BE2C (cell line): ENCODE measurements at places on chromosomes 11 and 22.

- no peak for DNase-seq
Measured at GRCh38 chr22:30927806-30928205, 40.8 kb downstream of the MORC2 start.

DNA sequence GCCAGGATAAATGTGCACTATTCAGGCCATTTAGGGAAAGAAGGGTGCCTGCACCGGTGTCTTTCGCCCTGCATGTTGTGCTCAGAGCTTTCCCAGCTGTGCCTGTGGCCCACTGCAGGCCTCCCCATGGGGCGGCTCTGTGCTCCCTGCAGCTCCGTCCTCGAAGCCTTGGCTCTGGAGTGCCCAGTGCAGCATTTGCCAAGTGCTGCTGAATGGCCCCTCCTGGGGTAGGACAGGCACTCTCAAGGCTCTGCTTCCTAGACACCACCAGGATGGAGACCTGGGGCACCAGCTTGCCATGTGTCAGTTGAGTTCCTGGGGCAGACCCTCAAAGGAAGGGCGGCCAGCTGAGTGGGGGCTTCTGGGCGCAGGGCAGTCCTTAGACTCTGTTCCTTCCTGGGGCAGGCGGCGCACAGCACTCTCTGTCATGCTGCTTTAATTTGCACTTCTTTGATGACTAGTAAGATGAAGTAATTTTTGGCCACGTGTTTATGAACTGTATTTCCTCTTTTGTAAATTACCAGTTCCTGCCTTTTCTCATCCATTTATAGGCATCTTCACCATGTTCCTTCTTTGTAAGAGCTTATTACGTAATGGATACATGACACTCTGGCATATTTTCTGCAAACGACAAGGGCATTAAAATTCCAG lies 32.1 kb upstream of the GNB1L start:
- DNase-seq, result peak; percentile 3

GRCh38 chr11:8186429-8186828 lies 17.6 kb upstream of the RIC3 start:
- no peak for DNase-seq

DNA sequence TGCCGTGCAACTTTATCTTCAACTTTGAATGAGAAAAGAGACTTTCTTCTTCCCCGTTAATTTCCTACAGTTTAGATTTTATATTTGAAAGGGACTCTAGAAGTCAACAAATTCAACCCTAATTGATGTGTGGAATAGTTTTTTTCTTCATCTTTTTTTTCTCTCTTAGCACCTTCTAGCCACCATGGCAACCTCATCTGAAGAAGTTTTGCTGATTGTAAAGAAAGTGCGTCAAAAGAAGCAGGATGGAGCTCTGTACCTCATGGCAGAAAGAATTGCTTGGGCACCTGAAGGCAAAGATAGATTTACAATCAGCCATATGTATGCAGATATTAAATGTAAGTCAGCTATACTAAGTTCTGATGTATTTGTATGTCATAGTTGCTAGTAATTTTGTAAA lies 10.5 kb downstream of the GTF2H1 start:
- no peak for DNase-seq

DNA sequence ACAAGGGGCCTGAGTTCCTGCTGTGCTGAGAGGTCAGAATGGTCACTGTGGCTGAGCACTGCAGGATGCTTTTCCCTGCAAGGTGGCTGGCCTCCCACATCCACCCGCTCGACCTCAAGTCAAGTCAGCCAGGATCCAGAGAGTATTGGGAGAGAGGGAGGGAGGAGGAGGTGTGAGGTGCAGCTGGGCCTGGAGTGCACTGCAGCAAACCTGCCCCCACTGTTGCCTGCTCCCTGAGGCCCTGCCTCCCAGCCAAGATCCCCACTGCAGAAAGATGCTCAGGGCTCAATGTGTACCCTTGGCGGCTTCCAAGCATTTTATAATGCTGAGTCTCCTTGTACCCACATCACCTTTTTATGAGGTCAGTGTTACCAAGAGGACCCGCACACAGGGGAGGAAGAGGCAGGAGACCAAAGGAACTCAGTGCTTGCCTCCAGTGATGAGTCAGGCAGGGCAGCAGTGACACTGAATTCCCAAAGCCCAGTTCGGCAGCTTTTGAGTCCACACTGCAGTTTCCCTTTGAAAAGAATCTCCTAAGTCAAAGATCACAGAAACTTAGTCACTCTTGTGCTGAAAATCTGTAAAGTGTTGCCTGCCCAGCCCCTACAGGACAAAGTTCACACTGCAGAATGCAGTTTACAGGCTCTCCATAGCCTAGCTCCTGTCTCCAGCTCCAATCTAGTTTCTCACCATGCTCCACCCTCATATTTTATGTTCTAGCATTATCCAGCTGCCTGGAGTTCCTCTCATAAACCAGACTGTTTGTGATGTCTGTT lies 3.1 kb downstream of the ENDOD1 start:
- peak; percentile 26 for DNase-seq

DNA sequence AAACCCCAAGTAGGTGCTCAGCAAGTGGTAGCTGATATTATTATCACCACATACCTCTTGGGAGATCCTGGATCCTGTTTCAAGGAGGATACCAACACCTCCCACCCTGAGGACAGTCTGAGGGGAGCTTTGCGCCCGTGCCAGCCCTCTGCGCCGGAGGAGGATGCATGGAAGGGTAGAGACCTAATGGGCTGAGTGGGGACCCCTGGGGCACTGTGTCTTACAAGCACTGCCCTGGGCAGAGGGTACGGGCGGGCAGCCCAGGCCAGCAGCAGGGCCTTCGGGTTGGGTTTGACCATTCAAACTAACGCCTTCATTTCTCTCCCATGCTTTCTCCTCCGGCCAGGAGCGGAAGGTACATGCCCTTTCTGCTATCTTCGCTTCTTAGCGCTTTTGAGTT lies 26.3 kb downstream of the MYBPC3 start:
- no peak for DNase-seq

DNA sequence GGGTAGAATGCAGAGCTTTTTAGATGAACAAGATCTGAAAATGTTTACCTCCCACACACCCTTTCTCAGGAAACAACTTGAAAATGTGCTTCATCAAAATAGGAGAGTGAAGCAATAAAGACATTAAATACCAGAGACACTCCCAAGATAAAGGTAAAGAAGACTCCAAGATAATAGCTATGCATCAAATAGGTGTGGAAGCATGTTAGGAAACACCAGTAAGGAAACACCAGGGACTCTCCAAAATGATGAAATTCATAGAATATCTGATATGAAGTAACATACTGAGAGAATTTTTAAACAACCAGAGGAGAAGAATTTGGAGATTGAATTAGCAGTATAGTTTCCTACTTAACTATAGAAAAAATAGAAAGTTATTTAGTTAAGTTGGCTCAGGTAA lies 57.0 kb downstream of the OR10A6 start:
- DNase-seq, result no peak

- DNase-seq, result no peak
Measured at GRCh38 chr11:101061606-101062005, 68.0 kb downstream of the PGR start.

DNA sequence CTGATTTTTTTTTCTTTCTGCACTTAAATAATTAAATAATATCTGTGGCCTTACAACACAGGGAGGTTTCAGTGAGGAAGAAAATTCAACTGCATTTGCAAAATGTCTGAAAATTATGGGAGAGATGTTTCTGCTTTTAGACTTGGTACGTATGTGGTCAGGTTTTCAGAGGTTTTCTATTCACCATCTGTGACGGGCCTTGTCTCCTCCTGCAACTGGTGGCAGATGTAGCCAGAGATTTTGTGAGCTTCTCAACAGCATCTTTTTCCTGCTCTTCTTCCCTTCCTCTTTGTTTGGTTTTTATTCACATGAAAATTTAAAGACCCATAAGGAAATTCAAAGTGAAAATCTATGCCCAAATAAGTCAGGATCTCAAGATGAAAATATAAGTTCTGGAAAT lies 38.3 kb downstream of the ZBTB16 start:
- DNase-seq, result no peak

DNA sequence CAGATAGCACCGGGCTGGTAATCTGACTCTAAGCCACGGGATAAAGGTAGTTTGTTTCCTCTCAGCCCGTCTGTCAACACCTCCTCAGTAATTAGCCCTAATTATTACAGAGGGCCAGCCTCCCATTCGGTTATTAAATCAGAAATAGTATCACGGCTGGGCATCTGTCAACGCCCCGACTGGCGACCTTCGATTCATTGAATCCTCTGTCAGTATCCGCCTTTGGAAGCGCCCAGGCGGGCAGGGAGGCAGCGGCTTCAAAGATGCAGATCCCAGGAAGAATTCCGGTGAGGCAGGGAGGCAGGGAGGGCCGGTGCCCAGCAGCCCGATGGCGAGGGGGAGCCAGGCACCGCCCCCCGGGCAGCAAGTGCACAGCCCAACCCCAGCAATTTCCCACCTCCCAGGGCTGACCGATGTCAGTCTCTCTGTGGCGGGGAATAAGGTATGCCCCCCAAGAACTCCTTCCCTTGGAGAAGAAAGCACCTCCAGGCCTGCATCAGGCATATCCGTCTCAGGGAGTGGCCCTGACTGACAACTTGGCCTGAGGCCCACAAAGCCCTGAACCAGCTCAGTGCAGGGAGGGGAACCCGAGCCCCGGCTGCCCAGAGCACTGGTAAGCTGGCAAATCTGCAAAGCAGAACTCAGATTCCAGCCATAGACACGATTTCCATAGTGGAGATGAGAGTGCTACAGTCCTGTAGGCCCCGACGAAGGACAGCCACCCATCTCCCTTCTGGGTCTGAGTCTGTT lies 11.4 kb downstream of the GNB1L start:
- DNase-seq, result no peak

- no peak for DNase-seq
Measured at GRCh38 chr22:25395915-25396314, 168.6 kb upstream of the GRK3 start.

- DNase-seq, result no peak
Measured at GRCh38 chr22:20625270-20625669, 117.9 kb downstream of the MED15 start.

GRCh38 chr11:19853016-19853415 lies 140.4 kb downstream of the NAV2 start:
- no peak for DNase-seq

DNA sequence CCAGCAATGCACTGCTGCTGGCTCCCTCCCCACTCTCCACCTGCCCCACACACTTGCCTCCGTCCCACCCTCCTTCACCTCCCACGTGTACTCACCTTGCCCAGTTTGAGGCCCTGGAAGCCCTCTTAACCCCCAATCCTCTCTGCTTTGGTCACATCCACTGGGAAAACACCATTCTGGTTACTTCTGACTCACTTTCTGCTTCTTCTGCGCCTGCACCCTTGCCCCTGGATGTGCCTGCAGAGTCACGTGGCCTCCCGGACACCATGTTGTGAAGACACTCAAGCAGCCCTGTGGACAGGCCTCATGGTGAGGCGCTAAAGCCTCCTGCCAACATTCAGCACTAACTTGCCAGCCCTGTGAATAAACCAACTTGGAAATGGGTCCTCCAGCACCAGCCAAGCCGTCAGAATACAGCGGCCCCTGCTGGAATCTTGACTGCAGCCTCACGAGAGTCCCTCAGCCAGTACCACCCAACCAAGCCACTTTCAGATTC lies 2.6 kb upstream of the NAALADL1 start:
- DNase-seq, result no peak

- DNase-seq, result peak; percentile 11
Measured at GRCh38 chr22:44398856-44399837, 86.4 kb upstream of the SHISAL1 start.

DNA sequence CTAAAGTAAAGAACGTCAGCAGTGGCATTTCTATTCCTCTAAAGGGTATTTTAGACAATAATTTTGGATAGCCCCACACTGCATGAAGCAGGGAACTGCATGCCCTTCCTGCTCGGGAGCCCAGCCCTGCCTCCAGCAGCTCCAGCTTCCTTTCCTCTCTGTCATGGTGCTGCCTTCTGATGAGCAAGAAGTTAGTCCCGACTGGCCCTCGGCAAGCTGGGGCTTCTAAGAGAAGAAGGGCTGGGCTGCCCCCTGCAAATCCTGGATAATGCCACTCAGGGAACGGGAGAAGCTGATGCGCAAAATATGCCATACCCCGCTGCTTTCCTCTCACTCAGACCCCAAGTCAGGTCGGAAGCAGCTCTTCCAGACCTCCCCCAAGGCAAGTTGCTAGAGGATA lies 296.4 kb downstream of the ETS1 start:
- no peak for DNase-seq

DNA sequence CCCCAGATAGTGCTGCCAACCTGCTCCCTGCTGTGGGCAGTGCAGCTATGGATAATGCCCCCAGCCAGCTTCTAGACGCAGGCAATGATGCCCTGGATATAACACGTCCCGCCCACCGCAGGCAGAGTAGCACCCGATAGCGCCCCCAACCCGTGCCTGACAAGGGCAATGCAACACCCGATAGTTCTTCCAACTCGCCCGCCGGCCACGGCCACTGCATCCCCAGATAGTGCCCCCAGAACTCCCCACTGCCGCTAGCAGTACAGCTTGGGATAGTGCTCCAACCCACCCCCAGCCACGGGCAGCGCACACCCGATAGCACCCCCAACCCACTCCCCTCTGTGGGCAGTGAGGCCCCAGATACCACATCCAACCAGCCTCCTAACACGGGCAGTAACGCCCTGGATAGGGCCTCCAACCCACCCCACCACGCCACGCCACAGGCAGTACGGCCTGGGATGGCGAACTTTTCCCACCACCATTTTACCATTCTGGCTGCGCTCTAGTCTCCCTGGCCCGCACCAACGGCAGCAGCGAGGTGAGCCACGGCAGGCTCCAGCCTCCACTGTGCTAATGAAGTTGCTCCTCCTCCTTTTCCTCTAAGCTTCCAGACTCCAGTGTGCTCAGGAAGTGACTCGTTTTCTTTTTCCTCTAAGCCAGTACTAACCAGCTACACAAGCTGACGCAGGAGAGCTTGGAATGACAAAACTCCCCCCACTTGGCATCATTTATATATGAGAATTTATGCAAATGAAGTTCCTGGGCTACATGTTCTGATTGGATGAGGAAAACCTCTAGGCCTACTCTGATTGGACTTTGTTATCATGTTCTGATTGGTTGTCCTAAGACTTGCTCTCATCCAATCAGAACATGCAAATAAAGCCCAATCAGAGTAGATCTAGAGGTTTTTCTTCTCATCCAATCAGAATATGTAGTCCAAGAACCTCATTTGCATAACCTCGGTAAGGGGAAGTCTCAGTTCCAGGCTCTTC lies 3.0 kb upstream of the RFPL3 start:
- DNase-seq, result no peak

GRCh38 chr22:31578171-31578570 lies 81.8 kb downstream of the SFI1 start:
- no peak for DNase-seq

DNA sequence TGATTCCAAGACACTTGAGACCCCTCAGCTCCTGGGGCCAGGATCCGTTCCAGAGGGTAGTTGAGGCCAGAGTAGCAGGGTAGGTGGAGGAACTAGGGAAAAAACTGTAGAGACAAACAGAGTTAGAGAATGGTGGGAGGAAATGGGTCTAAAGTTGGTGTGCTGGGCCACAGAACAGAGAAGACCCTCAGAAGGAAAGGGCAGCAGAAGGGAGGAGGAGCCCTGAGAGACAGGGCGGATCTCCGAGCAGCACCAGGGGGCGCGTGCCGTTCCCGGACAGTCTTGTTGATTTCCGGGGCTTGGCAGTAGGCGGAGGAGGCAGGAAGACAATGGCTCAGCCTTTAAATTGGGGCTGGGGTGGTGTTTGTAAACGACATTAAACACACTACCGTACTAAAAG lies 2.4 kb upstream of the CECR2 start:
- peak; percentile 47 for DNase-seq
